Stomach (tissue), 19 donors: ENCODE measurements at places on chromosomes 5 and 9.

- H3K4me1 ChIP-seq, result no peaks in the 10 kb centered on the region
- H3K4me3 ChIP-seq, result no peak overlapping the region
- no peak for DNase-seq
- no peaks in the 10 kb centered on the region for H3K27me3 ChIP-seq
Measured at GRCh38 chr5:55554585-55555202, 19.9 kb upstream of the PLPP1 start.

DNA sequence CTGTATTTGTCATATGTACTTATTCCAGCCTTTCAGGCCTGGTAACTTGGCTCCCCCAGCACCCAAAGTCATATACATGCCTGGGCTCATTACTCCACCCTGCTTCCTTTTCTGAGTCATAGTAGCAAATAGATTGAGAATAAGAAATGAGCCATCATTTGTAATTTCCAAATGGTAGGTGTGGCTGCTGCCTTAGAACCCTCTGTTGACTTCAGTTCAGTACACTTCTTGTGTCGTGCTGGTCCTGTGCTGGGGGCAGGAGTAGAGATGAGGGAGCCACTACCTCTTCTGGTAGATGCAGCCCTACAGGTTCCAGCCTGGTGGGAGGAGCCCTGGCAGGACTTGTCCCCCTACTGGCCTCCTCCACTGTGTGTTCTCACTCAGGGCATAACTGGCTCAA, 11.1 kb downstream of the GM2A start:
- no peaks in the 10 kb centered on the region for H3K27me3 ChIP-seq
- no peak overlapping the region for H3K27ac ChIP-seq
- H3K36me3 ChIP-seq, result peaks cover 21% of the 10 kb centered on the region
- peaks cover 5% of the 10 kb centered on the region for H3K4me1 ChIP-seq
- DNase-seq, result no peak

DNA sequence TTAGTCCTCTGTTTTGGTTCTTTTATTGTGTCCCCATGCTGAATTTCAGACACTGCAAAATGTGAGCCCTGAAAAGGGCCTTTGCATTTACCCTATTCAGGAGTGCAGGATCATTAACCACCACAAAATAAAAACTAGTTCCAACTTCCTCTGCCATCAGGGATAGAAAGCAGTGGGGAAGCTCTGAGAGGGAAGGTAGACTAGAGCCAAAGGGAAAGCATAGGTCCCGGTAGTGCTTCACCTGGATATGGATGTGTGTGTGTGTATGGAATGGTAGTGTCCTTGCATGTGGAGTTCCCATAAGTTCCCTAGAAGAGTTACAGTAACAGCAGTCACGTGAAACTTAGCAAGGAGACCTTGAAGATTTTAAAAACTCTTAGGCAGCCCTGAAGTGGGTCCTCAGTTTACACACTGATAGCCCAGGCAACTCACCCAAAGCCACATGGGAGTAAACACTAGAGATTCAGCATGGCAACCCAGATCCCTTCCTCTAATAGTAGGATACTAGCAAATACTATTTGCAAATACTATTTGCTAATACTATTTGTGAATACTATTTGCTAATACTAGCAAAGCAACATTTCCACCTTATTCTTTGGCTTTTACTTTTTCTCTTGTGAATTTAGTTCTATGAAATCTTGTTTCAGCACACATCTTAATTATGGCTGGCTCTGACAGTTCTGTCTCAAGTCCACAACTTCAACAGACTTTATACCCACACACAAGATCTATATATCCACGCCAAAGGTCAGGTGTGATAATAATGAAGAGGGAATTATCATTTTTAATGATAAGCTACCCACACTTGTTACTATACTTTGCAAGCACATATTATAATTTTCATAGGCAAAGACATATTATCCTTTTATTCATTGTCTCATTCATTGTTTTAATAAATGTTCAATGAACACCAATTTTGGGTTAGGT, 70.4 kb upstream of the IFNE start:
- H3K27me3 ChIP-seq, result peaks cover 24% of the 10 kb centered on the region
- peak overlapping the region; percentile 94 for H3K27ac ChIP-seq
- peaks cover 42% of the 10 kb centered on the region for H3K4me1 ChIP-seq
- DNase-seq, result no peak
- H3K36me3 ChIP-seq, result no peaks in the 10 kb centered on the region

GRCh38 chr9:134689321-134690181, 47.9 kb downstream of the COL5A1 start:
- H3K27me3 ChIP-seq, result no peaks in the 10 kb centered on the region
- H3K4me3 ChIP-seq, result no peak overlapping the region
- no peaks in the 10 kb centered on the region for H3K36me3 ChIP-seq
- DNase-seq, result peak; percentile 80

DNA sequence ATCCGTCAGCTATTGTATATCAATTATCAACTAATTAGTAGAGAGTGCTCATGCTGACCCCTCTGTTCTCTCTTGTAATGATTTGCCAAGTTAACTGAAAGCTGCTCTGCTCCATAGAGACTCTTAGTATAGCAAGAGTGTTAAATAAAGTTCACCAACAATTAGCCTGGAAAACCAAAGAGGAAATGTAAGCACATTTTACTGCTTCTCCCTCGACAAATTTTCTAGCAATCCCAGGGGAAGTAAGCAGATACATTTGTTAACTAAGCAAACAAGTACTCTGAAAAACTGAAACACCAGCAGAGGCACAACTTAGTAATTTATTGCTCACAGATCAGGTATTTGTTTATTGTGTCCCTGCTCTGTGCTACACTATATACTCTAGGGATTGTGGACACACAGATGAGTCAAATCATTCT, 162.2 kb downstream of the GLIS3 start:
- no peaks in the 10 kb centered on the region for H3K27me3 ChIP-seq
- no peak for DNase-seq

DNA sequence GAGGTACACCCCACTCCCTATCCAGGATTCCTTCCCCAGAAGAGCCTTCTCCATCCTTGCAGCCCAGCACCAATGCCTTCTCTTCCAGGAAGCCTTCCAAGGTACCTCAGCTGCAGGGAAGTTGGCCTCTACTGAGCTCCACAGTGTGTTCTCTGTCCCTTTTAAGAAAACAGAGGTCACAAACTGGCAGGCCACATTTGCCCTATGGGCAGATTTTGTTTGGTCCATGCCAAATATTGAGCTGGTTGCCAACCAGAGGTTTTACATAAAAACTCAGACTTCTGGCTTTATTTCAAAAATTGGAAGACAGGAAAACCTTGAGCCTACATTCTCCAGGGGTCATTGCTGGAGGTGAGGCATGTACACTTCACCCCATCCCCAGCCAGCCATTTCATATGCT, 9.0 kb upstream of the NDST1 start:
- H3K27me3 ChIP-seq, result no peaks in the 10 kb centered on the region
- peaks cover 68% of the 10 kb centered on the region for H3K4me1 ChIP-seq
- no peaks in the 10 kb centered on the region for H3K36me3 ChIP-seq
- no peak for DNase-seq

GRCh38 chr9:75858497-75859092, 31.9 kb upstream of the PCSK5 start:
- no peaks in the 10 kb centered on the region for H3K27me3 ChIP-seq
- no peak overlapping the region for H3K27ac ChIP-seq
- no peaks in the 10 kb centered on the region for H3K36me3 ChIP-seq
- no peak overlapping the region for H3K4me3 ChIP-seq

DNA sequence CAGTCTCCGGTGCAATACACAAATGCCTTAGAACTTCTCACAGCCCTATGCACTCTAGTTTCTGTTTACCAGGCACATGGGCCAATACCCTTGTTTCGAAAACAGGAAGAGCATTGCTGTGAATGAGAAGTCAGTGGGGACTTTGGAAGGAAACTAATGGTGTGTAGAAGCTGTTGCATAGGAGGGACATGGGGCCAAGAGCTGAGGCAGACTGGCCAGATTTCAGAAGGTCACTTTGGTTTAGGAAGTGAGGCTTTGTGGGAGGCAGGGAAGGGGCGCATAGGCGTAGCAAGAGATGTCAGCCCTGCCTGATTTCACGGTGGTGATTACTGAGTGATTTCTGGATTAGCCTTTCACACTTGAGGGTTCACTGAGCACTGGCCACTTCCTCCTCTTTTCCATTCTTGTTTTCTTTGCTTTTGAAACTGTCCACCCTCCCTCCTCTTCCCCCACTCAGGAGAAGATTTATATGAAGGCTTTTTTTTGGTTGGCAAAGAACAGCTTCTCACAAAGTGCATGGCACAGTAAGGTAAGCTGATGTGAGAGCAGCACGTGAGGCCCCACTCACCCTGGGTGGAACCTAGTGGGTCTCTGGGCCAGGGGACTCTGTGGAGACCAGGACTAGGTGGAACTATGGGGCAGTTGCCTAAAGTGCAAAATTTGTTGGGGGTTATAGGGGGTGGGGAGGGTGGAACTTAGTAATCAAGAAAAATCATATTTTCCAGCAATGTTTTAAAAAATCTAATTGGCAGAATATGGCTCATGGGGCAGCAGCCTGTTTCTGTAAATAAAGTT, 6.1 kb upstream of the TMEM252 start:
- H3K27ac ChIP-seq, result no peak overlapping the region
- no peak overlapping the region for H3K4me3 ChIP-seq
- peaks cover 7% of the 10 kb centered on the region for H3K4me1 ChIP-seq

DNA sequence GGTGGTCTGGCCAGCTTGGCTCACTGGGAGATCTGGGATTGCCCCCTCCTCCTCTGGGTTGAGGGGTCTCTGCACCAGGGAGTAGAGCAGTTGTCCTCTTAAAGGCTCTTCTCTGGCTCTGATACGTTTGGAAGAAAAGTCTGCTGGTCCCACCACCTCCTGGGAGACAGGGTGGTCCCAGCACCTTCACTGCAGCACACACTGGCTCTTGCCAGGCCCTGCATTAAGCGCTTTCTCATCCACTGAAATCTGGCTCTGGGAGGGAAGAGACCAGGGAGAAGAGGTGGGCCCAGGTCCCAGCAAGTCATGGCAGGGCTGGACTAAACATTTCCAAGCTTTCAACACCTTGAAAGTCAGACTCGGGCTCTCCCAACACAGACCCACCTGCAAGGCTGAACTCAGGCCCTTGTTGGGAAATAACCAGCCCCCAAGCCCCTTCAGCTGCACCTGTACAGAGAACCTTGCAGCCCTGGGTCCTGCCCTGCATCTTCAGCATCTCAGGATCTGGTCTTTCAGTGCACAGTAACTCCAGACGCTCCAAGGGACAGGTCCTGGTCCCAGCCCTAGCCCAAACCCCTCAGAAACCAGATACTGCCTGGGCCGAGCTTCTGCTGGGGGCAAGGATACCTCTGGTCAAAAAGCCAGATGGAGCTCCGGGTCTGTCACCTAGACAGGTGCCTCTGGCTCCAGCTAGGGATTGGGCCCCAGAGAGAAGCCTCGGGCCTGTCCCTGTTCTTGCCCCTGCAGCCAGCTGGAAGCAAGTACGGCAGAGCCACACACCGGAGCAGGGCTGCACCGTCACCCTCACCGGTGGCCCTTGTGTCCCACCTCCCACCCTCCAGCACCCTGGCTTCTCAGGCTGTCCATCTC, 134.5 kb downstream of the DAB2IP start:
- no peaks in the 10 kb centered on the region for H3K27me3 ChIP-seq
- DNase-seq, result no peak
- peaks cover 56% of the 10 kb centered on the region for H3K36me3 ChIP-seq
- no peaks in the 10 kb centered on the region for H3K4me1 ChIP-seq
- no peak overlapping the region for H3K4me3 ChIP-seq
- no peak overlapping the region for H3K27ac ChIP-seq

- peaks cover 71% of the 10 kb centered on the region for H3K36me3 ChIP-seq
- no peaks in the 10 kb centered on the region for H3K4me1 ChIP-seq
- H3K27ac ChIP-seq, result no peak overlapping the region
- DNase-seq, result no peak
- no peak overlapping the region for H3K4me3 ChIP-seq
- H3K27me3 ChIP-seq, result no peaks in the 10 kb centered on the region
Measured at GRCh38 chr9:122314165-122314564, 49.5 kb downstream of the MRRF start.

DNA sequence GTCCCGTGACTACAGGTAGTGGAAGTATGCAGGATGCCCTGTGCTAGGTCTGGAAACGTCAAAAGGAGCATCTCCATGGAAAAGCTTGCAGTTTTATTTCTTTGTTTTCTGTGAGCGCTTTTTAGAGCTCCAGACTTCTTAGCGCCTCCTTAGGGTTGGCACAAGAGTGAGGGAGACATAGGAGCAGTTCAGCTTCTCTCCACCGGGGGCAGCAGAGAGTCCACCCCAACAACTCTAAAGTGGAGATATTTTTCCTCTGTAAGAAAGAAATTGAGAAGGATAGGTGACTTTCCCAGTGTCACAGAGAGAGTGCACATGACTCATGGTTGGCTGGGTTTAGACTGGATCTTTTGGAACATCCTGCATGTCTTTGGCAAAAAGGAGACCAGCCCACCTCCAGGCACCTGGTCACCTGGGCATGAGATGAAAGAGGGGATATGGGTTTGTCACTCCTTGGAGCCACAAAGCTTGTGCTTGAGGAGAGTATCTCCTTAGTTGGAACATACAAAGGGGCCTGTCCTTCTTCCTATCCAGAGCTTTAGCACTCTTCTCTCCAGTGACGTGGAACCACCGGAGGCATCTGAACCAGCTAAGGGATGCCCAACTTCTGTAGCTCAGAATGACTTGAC, 637.7 kb downstream of the SEMA5A start:
- H3K27ac ChIP-seq, result no peak overlapping the region
- no peak for DNase-seq
- no peaks in the 10 kb centered on the region for H3K4me1 ChIP-seq

GRCh38 chr5:113719549-113719948, 206.1 kb downstream of the YTHDC2 start:
- H3K36me3 ChIP-seq, result no peaks in the 10 kb centered on the region
- no peaks in the 10 kb centered on the region for H3K4me1 ChIP-seq
- no peaks in the 10 kb centered on the region for H3K27me3 ChIP-seq
- no peak for DNase-seq

GRCh38 chr9:126151031-126151685, 175.5 kb upstream of the MVB12B start:
- DNase-seq, result peak; percentile 29
- no peaks in the 10 kb centered on the region for H3K36me3 ChIP-seq
- H3K4me1 ChIP-seq, result no peaks in the 10 kb centered on the region
- no peak overlapping the region for H3K4me3 ChIP-seq

DNA sequence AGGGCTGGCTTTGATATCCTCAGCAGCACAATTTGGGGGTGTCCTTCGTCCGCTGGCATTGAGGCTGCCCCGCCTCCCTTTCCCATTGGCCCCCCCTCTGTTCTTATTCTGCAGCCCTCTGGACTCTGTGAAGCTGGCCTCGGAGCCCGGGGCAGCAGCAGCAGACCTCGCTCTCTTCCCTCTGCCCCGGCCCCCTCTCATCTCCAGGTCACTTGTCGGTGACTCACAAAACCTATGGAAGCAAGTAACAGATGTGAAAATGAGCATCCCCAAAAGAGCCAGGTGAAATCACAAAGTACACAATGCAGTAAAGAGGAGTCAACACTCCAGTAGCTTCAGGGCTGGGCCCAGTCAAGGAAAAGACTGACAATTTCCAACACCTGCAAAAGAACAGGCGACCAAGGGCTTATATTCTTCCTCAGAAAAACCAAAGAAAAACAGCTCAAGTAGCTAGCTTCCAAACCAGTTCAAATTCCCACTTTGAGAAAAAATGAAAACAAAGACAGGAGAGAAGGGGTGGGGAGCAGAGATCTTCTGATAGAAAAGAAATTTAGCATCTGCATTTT, 97.5 kb downstream of the ZNF608 start:
- no peak overlapping the region for H3K27ac ChIP-seq
- peaks cover 6% of the 10 kb centered on the region for H3K36me3 ChIP-seq
- H3K4me1 ChIP-seq, result peaks cover 39% of the 10 kb centered on the region

GRCh38 chr5:106047341-106047740, 1623.4 kb downstream of the EFNA5 start:
- H3K36me3 ChIP-seq, result no peaks in the 10 kb centered on the region
- DNase-seq, result no peak
